Stimulated activated CD4-positive, alpha-beta T cell treated with anti-CD3 and anti-CD28 coated beads, Interleukin-2, amount 100 ng/mL, for 24 hours (primary cell): ENCODE measurements at places on chromosomes 4 and X.

DNA sequence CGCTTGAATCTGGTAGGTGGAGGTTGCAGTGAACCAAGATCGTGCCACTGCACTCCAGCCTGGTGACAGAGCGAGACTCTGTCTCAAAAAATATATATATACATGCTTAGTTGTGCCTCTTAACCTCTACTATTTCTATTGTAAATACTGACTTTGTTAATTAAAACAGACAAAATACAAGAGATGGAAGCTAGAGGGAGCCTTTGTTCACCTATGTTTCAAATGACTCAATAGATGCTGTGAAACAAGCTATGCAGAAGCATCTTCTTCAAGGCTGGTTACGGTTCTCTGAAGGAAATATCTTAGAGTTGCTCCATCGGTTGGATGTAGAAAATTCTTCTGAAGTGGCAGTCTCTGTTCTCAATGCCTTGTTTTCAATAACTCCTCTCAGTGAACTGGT lies 6.2 kb downstream of the NCAPG start:
- no peak for DNase-seq

GRCh38 chr4:142318280-142318679 lies 527.8 kb downstream of the INPP4B start:
- no peak for DNase-seq

DNA sequence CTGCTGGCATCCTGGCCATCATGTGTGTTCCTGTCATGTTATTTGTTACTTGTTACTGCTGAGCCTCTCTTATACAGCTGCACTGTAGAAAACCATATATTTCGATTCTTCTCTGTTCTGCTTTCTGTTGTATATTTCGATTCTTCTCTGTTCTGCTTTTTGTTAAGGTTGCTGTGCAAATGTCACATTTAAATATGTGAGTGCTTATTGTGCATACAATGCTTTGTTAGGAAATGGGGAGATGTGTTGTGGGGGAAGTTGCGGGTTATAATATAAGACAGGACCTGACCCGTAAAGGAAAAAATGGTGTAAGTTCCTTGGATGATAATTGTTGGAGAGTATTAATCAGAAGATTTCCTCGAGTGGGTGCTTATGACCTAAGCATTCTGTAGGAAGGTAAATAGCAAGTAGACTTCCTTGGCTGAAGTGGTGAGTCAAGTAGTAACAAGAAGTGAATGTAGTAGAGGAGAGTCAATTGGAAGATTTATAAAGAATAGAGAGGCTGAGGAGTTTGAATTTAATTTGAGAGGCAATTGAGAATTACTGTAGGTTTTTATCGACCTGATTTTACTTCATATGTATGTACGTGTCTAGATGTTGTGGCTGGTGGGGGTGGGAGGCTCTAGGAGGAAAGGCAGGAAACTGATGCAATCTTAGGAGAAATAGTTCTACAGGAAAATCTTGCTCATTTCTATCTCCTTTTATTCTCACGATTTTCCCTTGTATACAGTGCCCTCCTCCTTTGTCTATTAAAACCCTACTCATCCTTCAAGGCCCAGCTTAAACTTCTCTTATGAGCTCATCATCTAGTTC lies 8.5 kb downstream of the OGT start:
- DNase-seq: no peak

GRCh38 chr4:94015956-94016355 lies 187.4 kb downstream of the ATOH1 start:
- no peak for DNase-seq

DNA sequence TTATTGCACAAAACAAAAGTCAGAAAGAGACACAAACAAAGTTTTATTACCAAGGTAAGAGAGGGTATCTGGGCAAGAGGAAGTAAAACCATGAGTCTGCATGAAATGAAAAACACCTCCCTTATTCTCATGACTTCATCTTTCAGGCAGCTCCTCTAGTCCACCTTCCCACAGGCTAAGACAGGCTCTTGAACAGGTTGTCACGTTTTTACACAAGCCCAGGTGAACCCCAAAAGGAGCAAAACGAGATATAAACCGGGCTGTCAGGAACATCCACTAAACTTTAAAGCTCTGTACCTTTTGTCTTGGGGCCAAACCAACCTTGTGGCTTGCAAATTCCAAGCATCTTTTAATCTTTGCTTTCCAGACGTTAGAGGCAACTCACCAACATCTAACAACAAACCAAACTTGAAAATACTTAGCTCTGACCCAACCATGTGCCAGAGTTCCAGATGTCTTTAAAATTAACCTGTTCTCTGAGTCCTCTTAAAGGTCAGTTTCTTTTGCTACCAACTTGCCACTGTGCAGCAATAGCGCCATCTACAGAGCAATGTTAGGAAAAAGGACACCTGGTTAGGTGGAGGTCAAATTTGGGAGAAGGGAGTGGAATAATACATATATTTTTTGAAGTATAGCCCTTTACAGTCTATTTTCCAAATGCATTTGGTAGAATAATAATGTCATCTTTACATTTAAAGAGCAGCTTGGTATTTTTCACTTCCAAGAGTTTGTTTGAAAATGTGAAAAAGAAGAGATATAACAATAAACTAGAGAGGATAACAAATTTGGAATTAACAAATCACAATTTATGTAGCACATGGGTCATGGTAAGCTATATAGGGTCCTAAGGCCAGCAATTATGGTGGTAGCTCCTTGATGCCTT lies 73.1 kb downstream of the QRFPR start:
- peak; percentile 44 for DNase-seq

DNA sequence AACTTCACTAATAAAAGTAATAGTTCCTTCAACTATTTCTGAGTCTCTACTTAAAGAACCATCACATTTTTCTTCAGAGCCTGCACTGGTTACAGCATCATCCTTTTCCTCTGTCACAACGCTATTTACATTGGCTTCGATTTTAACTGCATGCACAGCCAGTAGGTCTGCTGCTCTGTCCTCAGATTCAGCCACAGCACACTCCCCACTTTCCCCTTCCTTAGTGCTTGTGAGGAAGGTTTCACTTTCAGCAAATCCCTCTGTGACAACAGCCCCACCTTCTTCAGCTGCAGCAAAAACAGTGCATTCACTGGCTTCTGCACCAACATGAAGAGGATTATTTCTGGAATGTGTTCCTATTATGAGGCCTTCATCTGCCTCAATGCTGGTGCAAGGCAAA lies 25.7 kb downstream of the BOD1L1 start:
- no peak for DNase-seq

- no peak for DNase-seq
These were observed 260.7 kb downstream of the COL25A1 start for GRCh38 chr4:109041463-109042360.

- DNase-seq: no peak
These were observed 41.4 kb downstream of the PABPC4L start for GRCh38 chr4:134160211-134160610.

GRCh38 chr4:133287396-133287795 lies 138.3 kb downstream of the PCDH10 start:
- no peak for DNase-seq

- DNase-seq: no peak
These were observed 16.5 kb upstream of the RHOH start for GRCh38 chr4:40180356-40180755.

- DNase-seq: no peak
These were observed 281.5 kb downstream of the USP46 start for GRCh38 chr4:52377563-52377962.

DNA sequence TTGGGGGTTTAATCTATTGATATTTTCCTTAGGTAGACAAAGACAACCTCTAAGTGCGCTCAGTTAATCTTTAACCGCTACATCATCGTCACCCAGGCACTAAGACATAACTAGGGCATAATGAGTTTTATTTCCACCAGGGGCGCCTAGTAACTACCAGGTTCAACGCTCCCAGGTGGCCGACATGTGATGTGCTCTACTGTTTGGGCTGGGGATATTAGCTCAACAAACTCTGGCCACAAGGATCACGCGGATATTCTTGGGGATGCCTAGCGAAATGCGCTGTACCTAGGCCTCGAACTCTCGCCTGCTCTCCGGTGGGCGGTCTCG lies 915 bp upstream of the RAB33B start:
- peak; percentile 68 for DNase-seq

DNA sequence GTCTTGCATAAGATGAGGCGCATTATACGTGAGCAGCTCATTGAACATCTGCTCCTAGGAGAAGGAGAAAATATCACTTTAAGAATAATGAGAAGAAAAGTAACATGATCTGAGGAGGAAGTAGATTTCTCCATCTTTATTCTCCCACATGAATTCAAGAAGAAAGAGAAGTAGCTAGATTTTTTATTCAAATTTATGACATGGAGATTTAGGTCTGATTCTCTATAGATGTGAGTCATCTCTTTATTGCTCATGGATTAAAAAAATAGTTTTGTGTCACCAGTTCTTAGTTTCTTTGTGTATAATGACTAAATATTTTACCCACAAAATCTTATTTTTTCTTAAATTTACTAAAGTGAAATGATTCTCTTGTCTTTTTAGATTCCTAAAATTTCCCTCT lies 40.4 kb downstream of the HPGDS start:
- DNase-seq: no peak

- DNase-seq: no peak
These were observed 185.0 kb downstream of the SPOCK3 start for GRCh38 chr4:167049257-167049656.

DNA sequence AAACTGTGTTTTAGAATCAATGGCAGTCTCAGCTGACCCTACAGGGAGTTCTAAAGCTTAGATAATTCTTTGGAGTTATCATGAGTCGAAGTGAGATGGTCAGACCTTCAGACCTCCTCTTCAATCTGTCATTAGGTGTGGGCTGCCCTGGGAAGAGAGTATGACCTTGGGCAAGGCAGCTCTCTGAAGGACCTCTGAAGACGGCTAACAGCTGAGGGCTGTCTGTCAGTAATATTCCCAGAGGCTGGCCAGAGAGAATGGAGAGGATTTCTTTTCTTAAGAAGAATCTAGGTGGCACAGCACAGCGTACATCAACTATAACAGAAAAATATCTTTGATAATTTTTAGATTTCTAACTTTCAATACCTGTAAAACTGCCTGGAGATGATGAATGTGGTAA lies 379.4 kb downstream of the ZNF674 start:
- no peak for DNase-seq

GRCh38 chrX:79466636-79467035 lies 99.5 kb upstream of the ITM2A start:
- DNase-seq: no peak

GRCh38 chr4:113952452-113953029 lies 26.9 kb downstream of the ARSJ start:
- DNase-seq: peak; percentile 2

- no peak for DNase-seq
These were observed 357.9 kb downstream of the PPP3CA start for GRCh38 chr4:100989401-100989800.

- DNase-seq: no peak
These were observed 209.5 kb downstream of the HS6ST2 start for GRCh38 chrX:132748909-132749308.

DNA sequence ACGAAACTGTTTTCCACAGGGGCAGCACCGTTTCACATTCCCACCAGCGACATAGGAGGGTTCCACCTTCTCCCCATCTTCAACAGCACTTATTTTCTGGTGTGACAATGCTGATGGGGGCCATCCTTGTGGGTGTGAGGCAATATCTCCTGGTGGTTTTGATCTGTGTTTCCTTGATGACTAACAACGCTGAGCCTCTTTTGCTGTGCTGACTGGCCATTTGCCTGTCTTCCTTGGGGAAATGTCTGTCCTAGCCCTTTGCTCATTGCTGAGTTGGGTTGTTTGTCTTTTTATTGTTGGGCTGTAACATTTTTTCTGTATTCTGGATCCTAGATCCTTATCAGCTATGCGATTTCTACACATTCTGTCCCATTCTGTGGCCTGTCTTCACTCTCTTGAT lies 33.7 kb downstream of the ATP2B3 start:
- no peak for DNase-seq

- peak; percentile 49 for DNase-seq
These were observed 10.0 kb downstream of the QRFPR start for GRCh38 chr4:121370729-121371325.

DNA sequence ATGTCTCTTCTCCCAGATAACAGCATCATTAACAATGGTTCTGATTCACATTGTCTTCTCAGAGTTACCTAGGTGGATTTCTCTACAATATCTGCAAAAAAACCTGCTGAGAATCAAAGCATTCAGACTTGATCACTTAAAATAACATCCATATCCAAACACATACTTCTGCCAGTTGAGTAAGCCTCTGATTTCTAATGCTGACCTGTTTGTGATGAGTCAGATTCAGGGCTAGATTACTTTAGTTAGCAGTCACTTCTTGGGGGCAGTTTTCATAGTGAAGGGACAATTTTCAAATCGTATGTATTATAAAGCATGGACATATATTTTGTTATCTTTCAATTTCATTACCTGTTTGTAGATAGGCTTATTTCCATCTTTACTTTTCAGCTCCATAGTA lies 35.5 kb downstream of the CCNI start:
- no peak for DNase-seq

- peak; percentile 51 for DNase-seq
These were observed 298.3 kb downstream of the TEX13A start for GRCh38 chrX:104922206-104922621.

- DNase-seq: no peak
These were observed 81.7 kb downstream of the PCDH19 start for GRCh38 chrX:100328351-100328750.

DNA sequence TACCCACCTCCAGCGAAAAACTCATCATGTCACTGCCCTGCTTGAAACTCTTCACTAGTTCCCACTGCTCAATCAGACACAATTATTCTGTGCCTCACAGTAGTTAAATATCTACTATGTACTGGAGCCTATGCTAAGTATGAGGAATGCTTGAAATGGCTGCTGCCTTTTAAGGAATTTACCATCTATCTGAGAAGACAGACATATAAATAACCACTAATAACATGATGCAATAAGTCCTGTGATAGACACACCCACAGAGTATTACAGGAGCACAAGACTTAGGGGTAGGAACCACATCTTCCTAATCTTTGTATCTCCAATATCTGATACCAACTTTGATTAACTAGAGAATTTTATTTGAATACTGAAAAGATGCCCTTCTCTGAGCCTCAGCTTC lies 21.1 kb downstream of the SLC25A53 start:
- no peak for DNase-seq

DNA sequence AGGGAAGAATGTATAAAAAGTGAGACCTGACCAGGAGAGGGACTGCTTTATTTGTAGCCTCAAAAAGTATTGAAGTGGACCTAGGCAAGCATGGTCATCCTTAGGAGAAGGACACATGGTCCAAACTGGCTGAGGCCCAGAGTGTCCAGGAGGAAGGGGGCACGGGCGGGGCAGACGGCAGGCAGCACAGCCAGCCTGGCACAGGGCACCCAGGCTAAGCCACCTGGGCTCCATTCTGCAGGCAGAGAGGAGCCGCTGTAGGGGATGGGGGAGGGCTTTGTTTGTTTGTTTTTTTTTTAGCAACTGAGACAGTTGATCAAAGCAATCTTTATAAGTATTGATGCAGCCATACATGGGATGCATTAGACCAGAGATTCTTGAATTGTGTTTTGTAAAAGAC lies 188.6 kb downstream of the PRDM5 start:
- no peak for DNase-seq

GRCh38 chrX:35787867-35788266 lies 10.3 kb upstream of the MAGEB16 start:
- DNase-seq: no peak
